AML-193 (cell line): ENCODE measurements at places on chromosomes 5 and 9.

DNA sequence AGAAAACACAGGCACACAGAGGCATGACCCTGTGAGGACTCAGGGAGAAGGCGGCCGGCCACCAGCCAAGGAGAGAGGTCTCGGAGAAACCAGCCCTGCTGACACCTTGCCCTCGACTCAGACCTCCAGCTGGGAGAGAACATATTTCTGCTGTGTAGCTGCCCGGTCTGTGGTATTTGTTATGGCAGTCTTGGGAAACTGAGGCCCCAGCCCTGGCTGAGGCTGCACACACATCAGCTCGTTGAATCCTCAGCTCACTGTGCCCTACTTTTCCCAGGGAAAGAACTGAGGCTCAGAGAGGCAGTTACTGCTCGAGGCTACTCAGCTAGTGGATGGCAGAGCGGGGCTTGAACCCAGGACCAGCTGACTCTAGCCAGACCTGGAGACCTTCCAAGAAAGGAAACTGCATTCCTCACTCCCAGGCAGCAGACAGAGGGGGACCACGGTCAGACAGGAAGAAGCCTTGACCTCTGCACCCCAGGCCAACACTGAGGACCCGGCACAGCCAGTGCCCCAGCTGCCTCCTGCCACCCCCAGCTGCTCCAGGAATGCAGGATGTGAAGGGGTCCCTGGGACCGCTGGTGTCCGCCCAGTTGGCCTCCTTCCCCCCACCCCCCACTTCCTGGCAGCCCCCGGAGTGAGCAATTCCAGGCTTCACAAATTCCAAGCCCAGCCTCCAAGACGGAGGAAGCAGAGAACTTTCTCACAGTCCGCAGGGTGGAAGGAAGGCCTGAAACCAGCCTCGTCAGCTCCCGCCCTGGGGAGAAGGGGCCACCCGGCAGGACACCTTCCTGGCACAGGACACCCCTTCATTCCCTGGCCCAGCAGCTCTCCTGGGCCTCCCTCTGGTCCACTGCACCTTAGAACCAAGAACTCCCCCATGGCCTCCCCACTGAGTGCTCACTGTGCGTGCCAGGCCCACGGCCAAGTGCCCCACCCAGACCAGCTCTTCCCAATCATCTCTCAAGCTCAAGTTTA is 69.9 kb downstream of the LRSAM1 start:
- no peak for DNase-seq

DNA sequence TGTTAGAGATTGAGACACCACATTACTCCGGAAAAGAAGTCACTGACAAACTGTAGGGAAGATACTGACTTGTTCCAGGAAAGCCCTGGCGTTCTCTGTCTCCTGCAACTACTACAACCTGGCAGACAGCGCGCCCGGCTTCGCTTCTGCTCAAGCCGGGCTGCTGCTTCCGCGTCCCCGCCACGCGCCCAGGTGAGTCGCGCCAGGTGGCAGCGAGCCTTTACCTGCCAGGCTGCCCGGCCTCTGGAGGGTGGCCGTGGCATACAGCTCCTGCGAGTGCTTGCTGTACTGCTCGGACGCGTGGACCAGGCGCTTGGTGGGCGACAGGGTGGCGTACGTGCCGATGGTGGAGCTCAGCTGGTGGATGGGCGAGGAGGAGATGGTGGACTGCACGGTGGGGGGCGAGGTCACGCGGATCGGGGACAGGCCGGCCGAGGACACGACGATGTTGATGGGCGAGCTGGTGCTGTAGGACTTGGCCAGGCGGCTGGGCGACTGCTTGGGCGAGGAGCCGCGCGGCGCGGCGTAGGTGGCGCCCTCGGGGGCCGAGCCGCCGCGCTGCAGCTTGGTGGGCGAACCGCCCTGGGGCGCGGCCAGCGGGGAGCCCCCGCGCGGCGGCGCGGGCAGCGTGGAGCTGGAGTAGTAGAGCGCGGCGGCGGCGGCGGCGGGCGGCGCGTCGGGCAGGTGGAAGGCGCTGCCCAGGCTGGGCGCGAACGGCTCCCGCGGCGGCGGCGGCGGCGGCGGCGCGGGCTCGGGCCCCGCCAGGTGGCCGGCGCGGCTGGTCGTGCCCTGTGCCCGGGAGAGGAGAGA is 519.6 kb downstream of the CTNND2 start:
- DNase-seq = no peak

- no peak for DNase-seq
Measured at GRCh38 chr9:106479679-106480078, 383.3 kb upstream of the ZNF462 start.

DNA sequence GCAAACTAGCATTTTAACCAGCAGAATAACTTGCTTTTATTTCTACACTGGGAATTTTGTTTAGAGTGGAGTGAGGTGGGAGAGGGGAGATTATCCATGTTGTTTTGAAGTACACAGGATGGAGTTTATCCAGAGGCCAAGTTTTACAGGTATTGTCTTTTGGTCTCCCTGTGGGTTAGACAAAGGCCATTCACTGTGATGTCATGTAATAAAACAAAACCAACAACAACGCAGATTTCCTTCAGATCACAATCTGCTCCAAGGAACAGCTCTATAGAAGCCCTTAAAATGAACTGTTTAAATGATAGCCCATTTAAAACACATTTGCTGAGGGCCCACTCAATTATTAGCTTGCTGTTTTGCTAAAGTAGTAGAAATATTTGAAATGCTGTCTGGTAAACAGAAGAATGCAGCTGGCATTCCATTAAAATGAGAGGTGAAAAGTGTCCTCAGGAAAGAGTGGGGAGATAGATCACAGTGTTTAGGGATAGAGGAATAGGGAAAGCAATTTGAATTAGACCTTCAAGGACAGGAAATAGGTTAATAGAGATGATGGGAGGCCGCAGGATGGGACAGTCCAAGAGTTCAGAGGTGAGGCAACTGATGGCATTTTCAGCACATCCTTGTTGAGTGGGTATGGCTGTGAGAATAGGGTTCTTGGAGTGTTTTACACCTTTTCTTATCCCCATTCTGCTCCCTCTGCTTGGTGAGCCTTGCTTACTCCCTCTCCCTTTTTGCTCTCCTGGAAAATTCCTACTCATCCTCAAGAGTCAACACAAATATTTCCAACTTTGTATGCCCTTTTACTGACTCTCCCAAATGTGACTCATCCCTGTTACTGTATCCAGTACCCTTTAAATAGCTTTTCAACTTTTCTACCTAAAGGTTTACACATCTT is 140.1 kb upstream of the NR3C1 start:
- DNase-seq = no peak

- no peak for DNase-seq
Measured at GRCh38 chr9:69412741-69413150, 87.7 kb downstream of the ENTREP1 start.

DNA sequence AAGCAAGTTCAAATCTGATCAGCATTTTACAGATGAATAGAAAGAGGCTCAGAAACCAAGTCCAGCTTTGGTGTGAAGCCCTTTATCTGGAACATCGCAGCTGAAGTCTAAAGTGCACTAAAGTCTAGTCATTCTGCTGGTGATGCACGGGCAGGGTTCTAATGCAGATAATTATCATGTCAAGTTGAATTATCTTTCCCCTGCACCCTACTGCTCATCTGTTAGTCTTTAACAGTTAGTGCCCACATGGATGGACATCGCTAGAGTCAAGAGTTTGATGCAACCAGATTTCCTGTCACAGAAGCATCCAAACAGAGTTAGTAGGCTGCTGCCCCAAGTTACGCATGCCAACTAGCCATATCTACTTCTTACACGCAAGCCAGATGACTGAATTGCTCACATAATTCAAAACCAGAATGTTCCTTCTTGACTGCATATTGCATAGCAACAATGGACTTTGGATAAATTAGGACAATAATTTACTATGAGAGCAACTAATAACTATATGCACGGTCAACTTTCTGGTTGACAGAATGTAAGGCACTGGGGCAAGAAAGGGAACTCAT is 1.6 kb upstream of the TOMM5 start:
- DNase-seq = no peak

- DNase-seq = no peak
Measured at GRCh38 chr9:101050650-101051049, 22.1 kb downstream of the PLPPR1 start.

DNA sequence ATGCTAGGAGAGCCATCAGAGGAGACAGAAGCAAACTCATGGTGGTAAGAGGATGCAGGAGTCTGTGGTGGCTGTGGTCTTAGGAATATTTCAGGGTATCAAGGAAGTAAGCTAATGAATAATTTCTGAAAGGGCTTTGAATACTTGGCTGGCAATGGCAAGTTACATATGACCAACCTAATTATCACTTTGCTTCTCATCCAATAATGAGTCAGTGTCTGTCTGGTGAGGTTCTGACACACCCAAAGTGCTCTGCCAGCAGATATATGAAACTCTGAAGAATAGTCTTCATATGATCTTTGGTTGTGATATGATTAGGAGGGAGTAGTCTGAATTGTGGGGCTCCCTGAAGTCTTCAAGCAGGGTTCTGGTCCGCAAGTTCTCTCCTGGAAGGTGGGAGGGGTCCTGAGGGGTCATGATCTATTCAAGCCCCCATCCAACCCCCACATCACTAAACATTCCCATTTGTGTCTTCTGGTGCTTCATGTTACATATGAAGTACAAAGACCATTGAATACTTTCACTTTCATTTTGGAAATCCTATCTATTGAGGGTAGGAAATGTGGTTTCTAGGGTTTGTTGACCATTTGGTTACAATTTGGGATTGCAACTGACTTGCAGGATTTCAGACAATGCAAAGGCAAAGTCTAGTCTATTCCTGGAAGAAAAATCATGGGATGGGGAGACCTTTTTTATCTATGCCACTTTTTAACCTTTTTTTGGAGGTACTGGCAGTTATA is 199.9 kb upstream of the CDKN2B start:
- no peak for DNase-seq

- no peak for DNase-seq
Measured at GRCh38 chr5:97377582-97377981, 194.5 kb upstream of the RIOK2 start.

DNA sequence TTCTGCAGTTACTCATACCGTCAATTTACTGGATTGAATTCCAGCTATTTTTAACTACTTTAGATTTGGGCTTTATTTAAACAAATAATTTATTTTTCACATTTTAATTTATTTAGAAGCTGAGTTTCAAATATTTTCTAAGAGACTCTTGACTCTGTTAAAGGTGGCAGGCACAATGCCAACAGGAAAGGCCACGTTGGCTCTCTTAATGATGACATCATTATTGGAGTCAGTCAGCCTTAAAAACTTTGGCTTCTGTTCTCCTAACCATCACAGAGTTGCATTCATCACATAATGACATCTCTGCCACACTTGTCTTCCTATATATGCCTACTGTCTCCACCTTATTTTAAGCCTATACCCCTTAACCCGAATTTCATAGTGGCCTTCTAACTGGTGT is 172.3 kb upstream of the PLPPR1 start:
- DNase-seq = no peak

DNA sequence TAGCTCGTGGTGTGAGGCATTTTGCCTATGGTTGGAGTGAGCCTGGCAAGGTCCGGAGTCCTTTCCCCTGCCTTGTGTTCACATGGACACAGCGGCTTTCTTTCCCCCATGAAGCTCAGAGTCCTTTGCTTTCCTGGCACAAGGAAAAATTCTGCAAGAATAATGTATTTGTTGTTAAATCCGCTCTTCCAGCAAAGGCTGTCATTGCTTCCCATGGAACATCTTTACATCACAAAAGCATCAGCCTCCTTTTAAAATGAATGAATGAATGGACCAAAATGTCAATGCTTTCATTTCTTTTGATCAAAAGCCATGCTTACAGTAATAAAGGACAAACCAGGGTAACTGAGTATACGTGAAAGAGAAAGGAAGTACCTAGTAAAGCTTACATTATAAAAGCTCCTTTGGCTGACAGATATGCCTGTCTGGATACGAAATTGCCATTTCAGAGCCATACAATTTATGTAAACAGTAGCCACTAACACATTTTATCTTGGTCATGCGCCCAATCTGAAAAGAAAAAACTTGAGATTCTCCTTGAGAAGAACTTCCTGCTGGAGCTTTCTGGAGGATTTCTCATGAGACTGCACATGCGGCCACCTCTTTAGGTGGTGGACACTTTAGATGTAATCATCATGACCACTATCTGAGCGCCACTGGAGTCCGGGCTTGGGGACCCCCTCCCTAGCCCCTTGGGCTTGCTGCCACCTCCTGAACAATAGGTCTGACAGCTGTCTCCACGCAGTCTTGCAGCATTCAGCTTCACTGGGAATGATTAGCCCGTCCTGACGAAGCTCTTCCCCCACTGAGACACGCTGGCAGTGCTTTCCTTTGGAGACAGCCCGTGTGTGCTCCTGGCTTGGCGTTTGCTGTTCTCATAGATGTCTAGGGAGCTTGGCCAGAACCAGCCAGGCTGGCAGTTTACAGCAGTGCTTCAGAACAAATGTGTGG is 355.9 kb downstream of the ADAMTS6 start:
- DNase-seq = no peak

GRCh38 chr9:84871983-84872382 is 202.5 kb downstream of the NTRK2 start:
- no peak for DNase-seq

- DNase-seq = no peak
Measured at GRCh38 chr5:168612123-168612522, 33.0 kb upstream of the PANK3 start.

- DNase-seq = no peak
Measured at GRCh38 chr9:132670457-132671391, at the start of gene GTF3C4. TSS of gene GTF3C4 (plus strand) at chr9:132670464. CDS start at chr9:132670599, 135 bp downstream.

DNA sequence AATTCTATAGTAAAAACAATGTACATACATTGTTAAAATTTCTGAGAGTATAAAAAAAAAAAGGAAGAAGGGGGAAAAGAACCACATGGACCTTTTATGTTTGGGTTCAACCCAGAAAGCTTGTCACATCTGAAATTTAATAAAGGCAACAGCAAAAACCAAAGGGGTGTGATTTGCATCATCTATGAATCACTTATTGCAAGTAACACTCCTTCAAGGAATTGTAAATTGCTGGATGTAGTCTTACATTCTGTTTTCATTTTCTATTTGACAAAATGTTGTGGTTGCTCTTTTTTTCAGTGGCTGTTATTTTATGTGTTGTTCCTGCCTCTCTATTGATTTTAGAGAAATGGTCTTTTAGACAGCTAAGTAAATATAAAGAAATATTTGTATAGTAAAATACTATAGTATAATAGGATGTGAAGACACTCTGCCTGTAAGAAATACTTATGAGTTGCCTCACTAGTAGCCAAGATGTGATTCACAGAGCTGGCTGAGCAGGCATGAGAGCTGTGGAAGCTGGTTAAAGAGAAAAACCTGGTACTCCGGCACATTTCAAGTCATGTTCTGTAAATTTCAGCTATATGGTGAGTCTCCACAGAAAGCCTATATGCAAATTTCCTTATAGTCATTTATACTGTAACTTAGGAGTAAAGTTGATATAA is 131.1 kb upstream of the CNTLN start:
- no peak for DNase-seq

DNA sequence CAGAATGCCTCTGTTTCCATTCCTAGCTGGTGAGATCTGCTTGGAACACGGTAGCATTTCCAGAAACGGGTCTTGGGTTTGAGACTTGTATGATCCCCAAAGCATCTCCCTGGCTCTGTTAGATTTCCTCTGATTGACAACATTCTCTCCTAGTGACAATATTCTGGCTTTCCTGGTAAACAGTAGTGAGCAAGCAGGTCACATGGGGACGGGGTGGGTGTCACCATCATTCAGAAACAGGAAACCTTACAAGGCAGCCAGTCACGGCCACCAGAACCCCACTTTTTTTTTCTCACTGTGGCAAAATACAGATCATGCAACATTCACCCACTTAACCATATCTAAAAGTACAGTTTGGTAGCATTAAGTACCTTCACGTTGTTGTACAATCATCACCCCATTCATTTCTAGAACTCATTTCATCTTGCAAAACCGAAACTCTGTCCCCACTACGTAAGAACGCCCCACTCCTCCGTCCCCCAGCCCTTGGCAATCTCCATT is 90.1 kb upstream of the LMX1B start:
- DNase-seq = peak; percentile 22
